ENCODE measurements at places on chromosomes 1 and 21. TPM values are rescaled to one million over a fixed set of nuclear protein-coding genes. Genes with fewer than 3 reads are reported as not detected.

Gene CSDE1
- 522 TPM for total RNA-seq

Gene BRINP2
- 31.6 TPM for total RNA-seq

Gene KRTAP19-1
- not detected for total RNA-seq

Gene TMPRSS2
- under 0.01 TPM for total RNA-seq

Gene SLC35F3
- 7.8 TPM for total RNA-seq

Gene COL6A2
- 21.2 TPM for total RNA-seq

Gene OR2T29
- 0.23 TPM for total RNA-seq

Gene VCAM1
- 51.0 TPM for total RNA-seq

Gene HFM1
- 28.8 TPM for total RNA-seq

Gene CASQ2
- total RNA-seq, result 0.23 TPM

Gene PPFIA4
- 32.8 TPM for total RNA-seq

Gene PDIK1L
- total RNA-seq, result 59.1 TPM

Gene C4BPB
- total RNA-seq, result not detected

Gene SUSD4
- total RNA-seq, result 50.1 TPM

Gene HMGCS2
- not detected for total RNA-seq

Gene HAO2
- total RNA-seq, result not detected

Gene SPRR2F
- total RNA-seq, result not detected

Gene SMCP
- not detected for total RNA-seq

Gene A3GALT2
- not detected for total RNA-seq

Gene RAD54L
- 2.8 TPM for total RNA-seq

Gene CYP4A22
- not detected for total RNA-seq

Gene LCE2B
- not detected for total RNA-seq

Gene IVL
- total RNA-seq, result not detected

Gene SPATA45
- 3.2 TPM for total RNA-seq

Gene CELA2B
- not detected for total RNA-seq

Gene C1orf185
- not detected for total RNA-seq

Gene IL24
- total RNA-seq, result not detected

Gene CHI3L2
- 0.92 TPM for total RNA-seq

Gene CSF3R
- total RNA-seq, result 4.6 TPM

Gene PPIAL4G
- total RNA-seq, result 0.46 TPM

Gene SYPL2
- not detected for total RNA-seq

Gene LZIC
- 66.9 TPM for total RNA-seq

Gene SLC16A4
- total RNA-seq, result 5.8 TPM

Gene CFHR2
- total RNA-seq, result not detected

Gene CLCC1
- total RNA-seq, result 39.4 TPM

Gene SPATA46
- total RNA-seq, result not detected

Gene CCDC27
- total RNA-seq, result not detected

Gene UROD
- 70.6 TPM for total RNA-seq

Data from diencephalon (tissue), 1 donor.